Effector memory CD4-positive, alpha-beta T cell (primary cell): ENCODE measurements at places on chromosomes 11 and 22.

- no peaks in the 10 kb centered on the region for H3K4me1 ChIP-seq
- H3K4me3 ChIP-seq = no peak overlapping the region
- H3K27me3 ChIP-seq = no peaks in the 10 kb centered on the region
- H3K27ac ChIP-seq = no peak overlapping the region
- no peaks in the 10 kb centered on the region for H3K36me3 ChIP-seq
Measured at GRCh38 chr22:22878211-22878570, 9.4 kb upstream of the IGLL5 start.

DNA sequence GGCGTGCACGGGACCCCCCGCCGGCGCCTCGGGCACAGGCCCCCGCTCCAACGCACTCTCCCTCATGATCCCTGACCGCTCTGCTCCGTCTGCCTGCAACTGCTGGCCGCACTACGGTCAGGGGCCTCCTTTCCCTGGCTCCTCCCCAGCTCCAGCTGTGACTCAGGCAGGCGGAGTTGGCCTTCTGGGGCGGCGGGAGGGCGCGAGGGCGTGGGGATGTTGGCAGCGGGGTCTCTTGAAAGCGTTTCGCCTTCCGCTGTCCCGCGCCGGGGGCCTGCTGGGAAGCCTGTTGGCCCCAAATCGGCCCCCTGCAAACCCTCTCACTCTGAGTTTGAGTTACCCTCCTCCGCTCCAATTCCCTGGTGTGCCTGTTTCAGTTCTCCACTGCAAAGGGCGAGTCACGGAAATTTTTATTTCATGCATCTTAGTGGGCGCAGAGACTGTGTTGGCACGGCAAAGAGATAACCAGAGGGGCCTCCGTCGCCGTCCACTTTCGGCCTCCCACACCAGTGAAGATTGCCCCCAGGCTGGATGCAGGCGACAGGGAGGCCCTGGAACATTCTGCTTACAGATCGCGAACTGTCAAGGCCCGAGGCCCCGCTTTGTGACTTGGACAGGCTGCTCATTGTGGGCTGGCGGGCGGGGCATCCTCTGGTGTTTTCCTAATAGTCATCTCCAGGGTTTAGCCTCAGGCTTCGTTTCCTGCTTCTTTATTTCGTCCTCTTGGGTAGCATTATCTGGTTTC is at the start of gene CAVIN3:
CAVIN3 (minus strand) TSS at position 91 of the 745 bp plus-strand sequence; CDS start at position 66, 25 bp downstream.
- no peaks in the 10 kb centered on the region for H3K36me3 ChIP-seq
- H3K4me3 ChIP-seq = peak within 1 kb of the TSS; percentile 40
- no peak for DNase-seq
- no peak within 1 kb of the TSS for H3K27ac ChIP-seq
- peaks cover 9% of the 10 kb centered on the region for H3K4me1 ChIP-seq

GRCh38 chr11:69603111-69603836 is 37.7 kb upstream of the CCND1 start:
- no peaks in the 10 kb centered on the region for H3K27me3 ChIP-seq
- H3K4me3 ChIP-seq = no peak overlapping the region
- no peak for DNase-seq
- H3K27ac ChIP-seq = no peak overlapping the region

- H3K27me3 ChIP-seq = no peaks in the 10 kb centered on the region
- DNase-seq = no peak
- H3K36me3 ChIP-seq = no peaks in the 10 kb centered on the region
- H3K4me3 ChIP-seq = no peak overlapping the region
- no peak overlapping the region for H3K27ac ChIP-seq
Measured at GRCh38 chr11:95242091-95242844, 11.3 kb upstream of the SESN3 start.

GRCh38 chr22:39472570-39473556 is 16.1 kb downstream of the MGAT3 start:
- no peaks in the 10 kb centered on the region for H3K27me3 ChIP-seq
- no peak for DNase-seq
- H3K27ac ChIP-seq = no peak overlapping the region
- no peak overlapping the region for H3K4me3 ChIP-seq
- H3K4me1 ChIP-seq = peaks cover 14% of the 10 kb centered on the region

- no peak overlapping the region for H3K4me3 ChIP-seq
- no peak overlapping the region for H3K27ac ChIP-seq
- H3K27me3 ChIP-seq = no peaks in the 10 kb centered on the region
- no peaks in the 10 kb centered on the region for H3K4me1 ChIP-seq
- no peak for DNase-seq
Measured at GRCh38 chr11:7967097-7967496, 1.9 kb upstream of the NLRP10 start.

DNA sequence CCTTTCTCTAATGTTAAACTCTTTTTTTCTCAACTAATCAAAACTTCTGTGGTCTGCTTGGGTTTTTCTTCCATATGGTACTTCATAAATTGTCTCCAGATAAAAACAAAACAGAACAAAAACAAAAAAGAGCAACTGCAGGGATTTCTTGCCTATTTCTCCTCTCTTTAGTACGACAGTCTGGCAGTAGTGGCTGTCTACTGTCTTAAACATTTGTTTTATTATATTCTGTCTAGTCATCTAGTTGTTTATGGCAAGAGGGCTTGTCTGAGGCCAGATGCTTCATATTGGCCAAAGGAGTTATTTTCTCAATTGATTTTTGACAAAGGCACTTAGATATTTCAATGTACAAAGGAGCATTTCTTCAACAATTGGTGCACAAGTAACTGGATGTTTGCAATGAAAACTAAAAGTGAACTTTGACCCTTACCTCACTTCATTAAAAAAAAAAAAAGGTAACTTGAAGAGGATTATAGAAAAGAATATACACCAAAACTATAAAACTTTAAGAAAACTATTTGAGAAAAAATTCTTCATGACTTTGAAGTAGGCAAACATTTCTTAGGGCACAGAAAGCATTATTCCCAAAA is 404.2 kb downstream of the LUZP2 start:
- no peak overlapping the region for H3K4me3 ChIP-seq
- no peak overlapping the region for H3K27ac ChIP-seq
- H3K4me1 ChIP-seq = no peaks in the 10 kb centered on the region
- no peaks in the 10 kb centered on the region for H3K27me3 ChIP-seq
- H3K36me3 ChIP-seq = no peaks in the 10 kb centered on the region
- no peak for DNase-seq

DNA sequence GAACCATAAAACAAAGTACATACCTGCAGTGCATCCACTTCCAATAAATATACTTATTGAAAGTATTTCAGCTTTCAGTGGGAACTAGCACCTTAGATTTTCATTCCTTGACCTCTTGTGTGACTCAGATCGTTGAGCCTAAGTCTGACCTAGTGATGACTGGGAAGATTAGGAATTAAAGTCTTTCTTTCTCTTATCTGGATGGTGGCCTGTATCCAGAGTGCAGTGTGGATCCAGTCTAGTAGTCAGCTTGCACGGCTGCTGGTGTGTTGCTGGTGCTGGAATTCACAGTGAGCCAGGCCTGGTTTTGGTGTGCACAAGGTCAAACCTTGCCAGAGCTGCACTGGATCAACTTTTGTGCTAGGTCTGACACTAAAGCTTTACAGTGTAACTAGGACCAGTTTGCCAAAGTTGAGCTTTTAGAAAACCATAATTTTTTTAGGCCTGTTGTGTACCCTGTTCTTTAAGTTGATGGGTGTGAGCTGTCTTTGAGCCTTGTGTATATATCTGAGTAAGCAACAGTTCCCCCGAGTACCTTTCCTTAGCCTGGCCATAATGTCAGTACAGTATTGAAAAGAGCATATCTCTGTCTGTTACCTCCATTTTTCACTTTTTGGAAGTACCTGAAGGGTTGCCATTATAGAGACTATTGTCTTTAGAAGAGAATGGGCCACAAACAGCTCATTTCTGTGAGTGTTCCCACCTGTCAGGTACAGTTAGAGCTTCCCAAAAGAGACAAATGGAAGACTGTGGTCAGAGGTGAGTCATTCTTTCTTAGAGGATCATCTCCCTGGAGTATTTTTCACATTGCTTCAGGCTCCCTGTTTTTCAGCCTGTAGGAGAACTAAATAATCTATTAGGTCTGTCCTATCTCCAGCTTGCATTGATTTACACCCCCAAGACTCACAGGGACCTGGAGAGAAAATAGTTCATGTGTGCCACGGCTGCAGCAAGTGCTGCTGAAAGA is 89.8 kb downstream of the ALX4 start:
- no peaks in the 10 kb centered on the region for H3K27me3 ChIP-seq
- no peaks in the 10 kb centered on the region for H3K36me3 ChIP-seq
- DNase-seq = no peak
- no peaks in the 10 kb centered on the region for H3K4me1 ChIP-seq
- no peak overlapping the region for H3K27ac ChIP-seq

GRCh38 chr11:114154271-114155047 is 94.9 kb downstream of the ZBTB16 start:
- no peak for DNase-seq
- peaks cover 2% of the 10 kb centered on the region for H3K4me1 ChIP-seq
- H3K27ac ChIP-seq = no peak overlapping the region
- no peaks in the 10 kb centered on the region for H3K36me3 ChIP-seq
- no peak overlapping the region for H3K4me3 ChIP-seq

DNA sequence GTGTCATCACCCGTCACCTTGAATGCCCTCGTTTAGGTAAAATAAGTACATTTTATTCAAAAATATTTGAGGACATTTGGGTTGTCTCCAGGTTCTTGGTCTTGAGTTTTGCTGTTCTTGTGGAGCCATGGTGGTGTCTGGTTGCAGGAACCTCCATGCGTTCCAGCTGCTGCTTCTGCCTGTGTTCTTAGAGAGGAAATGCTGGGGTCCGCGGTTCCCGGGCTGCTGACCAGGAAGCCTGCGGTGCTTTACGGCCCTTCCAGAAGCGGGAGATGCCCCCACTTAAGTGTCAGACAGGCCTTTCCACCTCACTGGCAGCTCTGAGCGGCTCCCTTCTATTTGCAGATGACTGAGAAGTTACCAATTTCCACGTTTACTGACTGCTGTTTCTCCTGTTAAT is 66.8 kb downstream of the LRP5 start:
- H3K4me1 ChIP-seq = no peaks in the 10 kb centered on the region
- H3K27me3 ChIP-seq = no peaks in the 10 kb centered on the region
- no peak for DNase-seq
- H3K27ac ChIP-seq = no peak overlapping the region

- DNase-seq = no peak
- no peaks in the 10 kb centered on the region for H3K36me3 ChIP-seq
- H3K27ac ChIP-seq = no peak overlapping the region
- H3K4me3 ChIP-seq = no peak overlapping the region
Measured at GRCh38 chr11:75920848-75921247, 105.8 kb downstream of the UVRAG start.

DNA sequence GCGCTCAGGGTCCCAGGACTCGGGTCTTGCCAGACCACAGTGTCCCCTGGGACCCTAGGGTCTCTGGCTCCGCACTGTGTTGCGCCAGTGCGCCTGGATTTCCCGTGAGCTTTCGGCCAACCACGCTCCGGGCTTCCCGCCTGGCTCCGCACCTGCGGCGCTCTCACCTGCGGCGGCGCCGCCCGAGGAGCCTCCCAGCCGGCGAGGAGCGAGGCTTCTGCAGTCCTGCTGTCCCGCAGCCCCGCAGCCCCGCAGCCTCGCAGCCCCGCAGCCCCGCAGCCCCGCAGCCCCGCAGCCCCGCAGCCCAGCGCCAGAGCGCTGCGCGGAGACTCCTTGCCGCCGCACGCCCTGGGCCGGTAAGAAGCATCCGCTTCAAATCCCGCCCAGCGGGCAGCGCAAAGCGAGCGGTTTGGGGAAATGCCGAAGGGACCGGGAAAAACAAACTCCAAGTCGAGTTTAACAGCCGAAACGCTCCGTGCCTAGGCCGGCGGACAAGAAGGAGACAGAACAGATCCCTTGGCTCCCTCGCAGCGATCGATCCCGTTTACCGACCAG is 939 bp downstream of the ALX4 start:
- H3K4me3 ChIP-seq = peak overlapping the region; percentile 29
- DNase-seq = no peak
- no peak overlapping the region for H3K27ac ChIP-seq
- H3K36me3 ChIP-seq = no peaks in the 10 kb centered on the region
- H3K4me1 ChIP-seq = peaks cover 26% of the 10 kb centered on the region

DNA sequence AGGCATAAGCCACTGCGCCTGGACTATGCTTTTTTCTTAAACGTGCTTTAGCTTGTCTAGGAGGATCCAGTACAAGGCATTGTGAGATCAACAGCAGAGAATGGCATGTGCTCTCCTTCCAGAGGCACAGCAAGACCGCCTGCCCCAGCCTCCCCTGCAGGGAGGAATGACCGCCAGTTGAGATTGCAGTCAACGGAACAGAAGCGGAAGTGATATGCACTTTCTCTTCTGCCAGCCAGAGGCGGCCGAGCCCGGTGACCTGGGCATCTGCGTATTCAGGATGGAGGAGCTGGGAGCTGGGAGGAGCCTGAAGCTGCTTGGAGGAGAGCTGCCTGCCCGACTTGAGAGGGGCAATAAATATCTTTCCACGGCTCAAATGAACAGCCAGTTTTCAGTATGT is 243.0 kb downstream of the CTTN start:
- no peaks in the 10 kb centered on the region for H3K4me1 ChIP-seq
- no peak for DNase-seq
- H3K36me3 ChIP-seq = no peaks in the 10 kb centered on the region
- H3K4me3 ChIP-seq = no peak overlapping the region
- H3K27me3 ChIP-seq = no peaks in the 10 kb centered on the region

- no peak for DNase-seq
- H3K27ac ChIP-seq = no peak overlapping the region
- no peak overlapping the region for H3K4me3 ChIP-seq
- no peaks in the 10 kb centered on the region for H3K36me3 ChIP-seq
- peaks cover 24% of the 10 kb centered on the region for H3K4me1 ChIP-seq
Measured at GRCh38 chr22:46578251-46578823, 40.9 kb upstream of the CELSR1 start.

DNA sequence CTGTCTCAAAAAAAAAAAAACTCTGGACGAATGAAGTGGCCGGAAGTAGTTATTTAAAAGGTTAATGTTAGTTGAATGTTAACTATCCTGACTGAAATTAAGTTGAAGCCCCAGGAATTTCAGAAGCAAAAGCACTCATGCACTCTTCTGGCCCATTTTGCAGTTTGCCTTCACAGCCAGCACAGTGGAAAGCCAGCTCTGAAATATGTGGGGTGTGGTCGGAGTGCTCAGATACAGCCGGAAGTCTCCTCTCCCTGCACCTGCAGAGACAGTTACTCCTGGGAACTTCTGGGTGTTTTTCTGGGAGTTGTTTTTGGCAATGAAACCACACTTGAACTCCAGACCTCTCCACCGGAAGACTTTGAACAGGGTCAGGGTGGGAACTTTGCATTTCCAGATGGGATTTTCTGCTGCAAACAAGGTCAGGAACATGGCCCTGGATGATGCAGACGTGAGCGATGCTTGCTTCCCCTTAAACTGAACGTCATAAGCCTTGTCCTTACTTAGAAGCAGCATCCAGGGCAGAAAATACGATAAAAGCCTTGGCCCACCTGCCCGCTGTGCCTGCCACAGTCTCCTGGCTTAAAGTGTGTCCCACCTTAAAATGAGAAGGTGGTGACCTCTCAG is 21.5 kb upstream of the CABP2 start:
- no peak overlapping the region for H3K4me3 ChIP-seq
- no peak for DNase-seq
- no peak overlapping the region for H3K27ac ChIP-seq

GRCh38 chr11:26719289-26719973 is 2.4 kb downstream of the SLC5A12 start:
- no peak for DNase-seq
- H3K4me1 ChIP-seq = no peaks in the 10 kb centered on the region
- no peak overlapping the region for H3K4me3 ChIP-seq
- no peak overlapping the region for H3K27ac ChIP-seq
- H3K36me3 ChIP-seq = no peaks in the 10 kb centered on the region
- no peaks in the 10 kb centered on the region for H3K27me3 ChIP-seq
